ENCODE measurements at places on chromosomes 7 and 10. TPM values are rescaled to one million over a fixed set of nuclear protein-coding genes. Genes with fewer than 3 reads are reported as not detected.
A peak's percentile ranks its signal among the peaks of the same experiment; 100 is the strongest.

ANLN gene
- total RNA-seq, result 259 TPM

- DNase-seq, result peak; percentile 68
Measured at GRCh38 chr10:75444781-75445386, 13.5 kb downstream of the LRMDA start.

FAM25G gene
- total RNA-seq, result not detected

DNA sequence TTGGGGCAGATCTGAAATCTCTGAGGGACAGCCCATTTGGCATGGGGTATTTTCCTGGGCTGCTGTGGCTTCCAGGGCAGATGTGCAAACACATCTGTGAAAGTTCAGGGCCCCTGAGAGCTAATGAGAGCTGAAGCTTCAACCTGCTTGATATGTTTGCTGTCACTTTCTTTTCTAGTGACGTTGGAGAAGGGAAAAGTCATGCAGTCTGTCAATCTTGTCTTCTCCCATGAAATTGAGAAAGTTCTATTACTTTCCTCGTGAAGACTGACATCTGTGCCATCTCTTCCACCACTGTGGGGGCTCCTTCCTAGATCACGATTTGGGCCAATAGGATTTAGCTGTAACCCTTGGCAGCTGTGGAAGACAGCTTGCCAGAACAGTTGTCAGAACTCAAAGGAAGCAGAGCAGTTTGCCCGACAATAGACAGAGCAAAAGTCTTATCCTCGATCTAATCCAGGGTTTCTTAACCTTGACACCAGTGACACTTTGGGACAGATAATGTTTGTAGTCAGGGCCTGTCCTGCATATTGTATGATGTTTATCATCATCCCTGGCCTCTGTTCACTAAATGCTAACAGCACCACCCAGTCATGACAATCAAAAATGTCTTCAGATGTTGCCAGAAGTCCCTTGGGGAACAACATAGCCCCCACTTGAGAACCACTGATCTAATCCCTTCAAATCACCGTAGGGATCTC, 586.5 kb downstream of the LRMDA start:
- DNase-seq, result no peak

SMNDC1 gene
- 8.4 TPM for total RNA-seq
